Hematopoietic multipotent progenitor cell treated with erythropoietin and hydrocortisone succinate and interleukin-3 and kit ligand, for 17 days (in vitro differentiated cells): ENCODE measurements at places on chromosomes 3 and 15.
A peak's percentile ranks its signal among the peaks of the same experiment; 100 is the strongest.

GRCh38 chr3:164393171-164393570 lies 685.1 kb downstream of the SI start:
- DNase-seq = no peak

DNA sequence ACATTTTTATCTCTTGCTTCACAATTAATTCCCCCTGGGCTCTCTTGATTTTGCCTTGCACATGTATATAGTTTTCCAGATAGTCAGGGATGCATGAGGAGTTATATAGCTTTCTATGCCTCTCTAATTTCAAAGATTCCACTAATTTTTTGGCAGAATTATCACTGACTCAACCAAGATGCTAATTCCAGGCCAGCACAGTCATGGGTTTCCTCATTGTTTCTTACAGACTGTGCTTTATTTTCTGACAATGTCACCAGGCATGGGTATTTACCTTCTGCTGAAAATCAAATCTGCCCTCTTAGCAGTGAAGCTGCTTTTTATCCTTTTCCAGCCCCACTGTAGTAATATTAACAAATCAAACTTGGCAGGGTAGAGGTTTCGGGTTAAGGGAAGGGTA lies 1520.6 kb upstream of the CADM2 start:
- DNase-seq = no peak

GRCh38 chr15:41603941-41604911 lies 45.2 kb downstream of the TYRO3 start:
- DNase-seq = peak; percentile 13

- no peak for DNase-seq
Observed at GRCh38 chr3:38021196-38021595, 8.2 kb downstream of the PLCD1 start.

GRCh38 chr3:58560771-58561311 lies 16.4 kb downstream of the FAM107A start:
- no peak for DNase-seq

GRCh38 chr3:45016916-45017315 lies 9.2 kb upstream of the CLEC3B start:
- DNase-seq = no peak

GRCh38 chr3:44419116-44419922 lies 58.2 kb downstream of the ZNF445 start:
- no peak for DNase-seq

- DNase-seq = peak; percentile 48
Observed at GRCh38 chr3:38004415-38005075, 14.0 kb downstream of the VILL start.

DNA sequence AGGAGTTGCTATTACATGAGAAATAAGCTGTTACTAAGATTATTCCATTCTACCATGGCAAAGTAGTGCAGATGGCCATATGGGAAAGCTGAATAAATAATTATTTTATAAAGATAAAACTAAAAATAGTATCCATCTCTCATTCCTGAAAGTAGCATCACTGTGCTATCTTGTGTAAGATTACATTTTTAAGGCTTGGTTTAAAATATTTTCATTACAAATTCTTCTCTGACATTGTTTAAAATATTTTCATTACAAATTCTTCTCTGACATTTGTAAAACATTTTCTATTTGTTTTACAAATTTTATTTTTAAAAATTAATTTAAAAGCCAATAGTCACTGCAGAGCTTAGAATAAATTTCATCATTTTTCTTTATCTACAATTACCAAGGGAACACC lies 665.5 kb upstream of the NAALADL2 start:
- no peak for DNase-seq

DNA sequence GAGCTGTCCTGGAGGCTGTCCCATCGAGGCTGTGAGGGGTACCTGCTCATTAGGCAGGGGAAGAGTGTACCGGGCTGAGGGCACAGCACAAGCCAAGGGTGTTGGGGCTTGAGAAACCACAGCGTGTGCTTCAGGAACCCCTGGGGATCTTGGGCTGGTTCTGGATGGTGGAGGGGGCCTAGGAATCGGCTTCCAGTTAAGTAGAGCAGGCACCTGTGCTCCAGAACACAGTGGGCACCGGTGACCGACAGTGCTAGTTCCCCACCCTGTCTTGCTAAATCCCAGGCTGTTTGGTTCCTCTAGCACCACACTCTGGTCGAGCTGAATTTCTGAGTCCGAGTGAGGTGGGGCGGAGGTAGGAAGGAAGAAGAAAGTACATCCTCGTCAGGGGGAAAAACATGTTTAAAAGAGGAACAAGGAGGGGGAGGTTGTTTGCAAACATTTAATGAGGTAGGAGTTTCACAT lies 29.1 kb downstream of the SLC6A6 start:
- no peak for DNase-seq

DNA sequence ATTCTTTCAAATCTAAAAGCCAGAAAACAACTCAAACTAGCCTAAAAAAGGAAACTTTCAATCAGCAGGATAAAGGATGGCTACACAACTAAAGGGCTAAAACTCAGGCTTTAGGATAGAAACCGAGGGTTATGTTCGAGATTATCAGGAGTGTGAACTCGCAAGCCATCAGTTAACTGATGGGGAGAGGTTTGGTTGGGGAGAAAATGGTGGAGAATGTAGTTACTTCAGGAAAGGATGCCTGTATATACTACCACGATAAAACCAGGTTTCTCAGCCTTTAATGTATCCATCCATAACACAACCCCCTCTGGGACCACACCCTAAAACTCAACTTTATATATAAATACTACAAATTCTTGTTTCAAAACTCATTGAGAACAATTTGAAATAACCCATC lies 22.2 kb downstream of the TRA2B start:
- no peak for DNase-seq

DNA sequence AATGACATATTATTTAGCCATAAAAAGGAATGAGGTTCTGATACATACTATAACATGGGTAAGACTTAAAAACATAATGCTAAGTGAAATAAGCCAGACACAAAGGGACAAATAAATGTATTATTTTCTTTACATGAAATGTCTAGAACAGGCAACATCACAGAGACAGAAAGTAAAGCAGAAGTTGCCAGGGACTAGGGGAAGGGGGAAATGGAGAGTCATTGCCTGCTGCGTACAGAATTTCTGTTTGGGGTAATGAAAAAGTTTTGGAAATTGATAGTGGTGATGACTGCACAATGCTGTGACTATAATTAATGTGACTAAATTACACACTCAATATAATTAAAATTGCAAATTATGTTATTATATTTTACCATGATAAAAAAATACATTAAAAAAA lies 99.9 kb downstream of the ANO10 start:
- no peak for DNase-seq

GRCh38 chr3:30344288-30344687 lies 262.1 kb upstream of the TGFBR2 start:
- DNase-seq = no peak

DNA sequence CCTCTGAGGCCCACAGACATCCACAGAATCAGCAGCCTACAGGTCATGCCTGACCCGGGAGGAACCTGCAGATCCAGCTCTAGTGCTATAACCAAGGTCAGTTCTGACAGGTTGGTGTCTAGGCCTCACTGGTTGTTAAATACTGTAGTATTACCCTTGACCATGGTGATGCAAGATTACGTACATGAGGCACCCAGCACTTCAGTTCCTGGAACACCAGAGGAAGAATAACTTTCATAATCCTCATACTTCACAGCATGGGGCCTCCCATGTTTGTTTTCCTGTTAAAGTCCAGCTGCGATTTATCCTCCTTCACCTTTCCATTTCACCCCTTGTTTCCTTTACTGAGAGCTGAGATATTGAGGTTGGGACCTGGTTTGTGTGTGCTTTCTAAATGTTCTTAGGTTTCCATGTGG lies 34.4 kb upstream of the GLCE start:
- no peak for DNase-seq

GRCh38 chr3:190502946-190503345 lies 10.9 kb upstream of the IL1RAP start:
- no peak for DNase-seq

DNA sequence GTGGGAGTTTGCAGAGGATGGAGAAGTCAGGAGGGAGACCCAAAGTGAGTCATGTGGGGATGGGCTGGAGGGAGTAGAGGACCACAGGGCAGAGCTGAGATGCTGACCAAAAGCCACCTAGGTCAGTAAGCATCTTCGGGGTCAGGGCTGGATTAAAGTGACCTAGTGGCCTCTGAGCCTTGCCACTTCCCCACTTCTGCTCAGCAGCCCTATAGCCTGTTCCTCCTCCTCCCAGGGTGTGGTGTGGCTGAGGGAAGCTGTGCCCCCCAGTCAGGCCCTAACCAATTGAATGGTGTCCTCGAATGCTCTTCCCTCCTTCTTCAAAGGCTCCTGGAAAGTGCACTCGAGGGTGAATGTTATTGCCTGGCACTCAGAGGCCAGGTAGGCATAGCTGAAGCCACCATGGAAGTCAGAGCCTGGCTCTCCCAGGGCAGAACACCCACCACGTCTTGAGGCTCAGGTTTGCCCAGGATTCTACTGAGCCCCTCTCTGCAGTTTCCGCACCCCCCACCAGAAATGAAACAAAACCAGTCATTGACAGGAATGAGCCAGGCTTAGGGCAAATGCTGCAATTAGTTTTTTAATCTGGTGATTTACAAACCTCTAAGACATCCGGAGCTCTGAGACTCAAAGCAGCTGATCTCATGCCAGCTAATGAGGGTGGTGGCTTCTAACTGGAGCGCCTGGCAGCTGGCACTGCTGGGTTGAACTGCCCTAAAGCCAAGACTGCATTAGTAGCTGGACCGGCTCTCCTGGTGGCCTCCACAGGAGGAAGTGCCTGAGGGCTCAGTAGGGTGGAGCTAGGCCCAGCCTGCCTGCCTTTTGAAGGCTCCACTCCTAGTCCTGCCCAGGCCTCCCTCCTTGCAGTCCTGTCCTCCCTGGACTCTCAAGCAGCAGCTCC lies 26.0 kb upstream of the VIPR1 start:
- DNase-seq = no peak

- no peak for DNase-seq
Observed at GRCh38 chr3:122535964-122536631, 21.4 kb upstream of the KPNA1 start.

DNA sequence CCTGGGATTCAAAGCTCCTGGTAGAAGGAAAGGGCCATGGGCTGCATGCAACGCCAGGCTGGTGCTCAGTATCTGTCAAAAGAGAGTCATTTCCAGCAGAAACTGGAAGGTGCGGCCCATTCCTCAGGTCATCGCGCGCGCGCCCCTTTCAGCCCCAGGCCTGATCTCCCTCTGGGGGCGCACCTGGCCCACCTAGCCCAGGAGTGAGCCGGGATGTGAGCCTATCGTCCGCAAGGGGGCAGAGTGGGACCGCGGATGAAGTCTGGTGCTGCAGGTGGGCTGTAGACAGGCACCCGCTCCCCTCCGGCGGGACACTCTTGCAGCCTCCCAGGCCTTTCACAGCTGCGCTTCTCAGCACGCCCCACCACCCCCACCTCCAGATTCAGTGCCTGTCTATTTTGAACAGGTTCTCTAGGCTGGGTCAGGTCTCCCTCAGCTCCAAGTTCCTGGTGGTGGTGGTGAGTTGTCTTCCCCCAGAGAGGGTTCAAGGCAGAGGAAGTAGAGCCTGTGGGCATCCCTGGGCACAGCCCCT lies 5.8 kb upstream of the RPL29 start:
- peak; percentile 81 for DNase-seq

DNA sequence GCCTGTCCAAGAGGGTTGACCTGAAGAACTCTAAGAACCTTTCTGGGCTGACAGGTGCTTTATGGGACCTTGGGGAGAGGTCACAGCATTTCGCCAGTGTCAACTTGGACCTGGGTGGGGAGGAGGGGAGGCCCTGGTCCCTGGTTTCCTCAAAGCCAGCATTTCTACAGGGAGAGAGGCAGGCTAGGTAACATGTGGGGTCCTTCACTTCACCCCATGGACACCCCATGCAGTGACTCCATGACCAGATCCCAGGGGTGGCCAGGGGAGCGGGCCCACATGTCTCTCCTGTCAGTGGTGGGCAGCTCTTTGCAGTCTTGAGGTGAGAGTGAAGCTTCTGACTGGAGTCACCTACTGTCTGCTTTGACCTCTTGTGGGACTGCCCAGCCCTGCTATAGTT lies 35.8 kb downstream of the GOLGA6L10 start:
- DNase-seq = no peak

- no peak for DNase-seq
Observed at GRCh38 chr15:72706266-72706665, 20.3 kb downstream of the BBS4 start.

- no peak for DNase-seq
Observed at GRCh38 chr3:51024765-51025632, 350.3 kb downstream of the DOCK3 start.

GRCh38 chr3:166752214-166752613 lies 627.9 kb downstream of the ZBBX start:
- no peak for DNase-seq

DNA sequence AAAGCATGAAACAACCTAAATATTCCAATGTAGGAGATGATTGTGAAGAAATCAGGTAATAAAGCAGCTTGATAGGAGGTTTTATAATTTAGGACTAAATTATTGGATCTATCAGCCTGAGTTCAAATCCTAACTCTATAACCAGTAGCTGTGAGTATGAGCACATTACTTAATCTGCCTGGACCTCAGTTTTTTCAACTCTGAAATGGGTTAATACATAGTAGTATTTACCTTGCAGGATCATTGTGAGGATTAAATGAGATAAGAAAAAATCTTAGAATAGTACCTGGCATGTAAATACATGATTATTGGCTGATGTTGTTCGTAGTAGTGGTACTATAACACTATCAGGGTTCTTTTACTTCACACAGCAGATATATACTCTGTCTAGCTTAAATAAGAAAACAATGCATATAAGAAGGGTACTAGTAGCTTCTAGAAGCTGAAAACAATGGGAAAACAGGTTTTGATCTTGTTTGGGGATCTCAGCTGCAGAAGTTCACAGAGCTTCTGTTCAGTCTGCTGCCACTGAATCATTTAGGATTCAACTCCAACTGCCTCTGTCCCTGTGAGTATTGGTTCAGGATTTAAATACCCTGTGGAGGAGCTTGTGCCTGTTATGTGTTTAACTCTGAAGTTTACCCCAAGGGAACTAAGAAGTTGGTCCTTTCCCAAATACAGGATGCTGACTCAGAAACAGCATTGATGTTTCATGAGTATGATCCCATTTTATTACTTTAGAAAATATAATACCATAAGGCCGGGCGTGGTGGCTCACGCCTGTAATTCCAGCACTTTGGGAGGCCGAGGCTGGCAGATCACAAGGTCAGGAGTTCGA lies 34.2 kb downstream of the KAT2B start:
- no peak for DNase-seq

DNA sequence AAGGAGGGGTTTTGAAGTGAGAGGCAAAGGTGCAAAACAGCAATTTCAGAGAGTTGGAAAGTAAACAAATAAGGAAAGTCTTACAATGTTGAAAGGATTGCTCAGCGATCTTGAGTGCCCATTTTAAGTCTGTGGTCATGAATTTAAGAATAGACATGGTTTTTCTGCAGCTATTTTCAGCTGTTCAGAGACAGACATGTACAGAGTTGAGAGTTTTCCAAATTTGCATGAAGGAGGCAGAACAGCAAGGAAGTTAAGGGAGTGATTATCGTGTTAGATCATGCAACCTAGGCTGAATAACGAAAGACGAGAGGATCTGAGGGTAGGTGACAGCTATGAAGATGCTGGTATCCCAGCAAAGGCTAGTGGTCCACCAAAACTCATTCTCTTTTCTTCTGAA lies 37.2 kb downstream of the DET1 start:
- DNase-seq = no peak

- DNase-seq = no peak
Observed at GRCh38 chr3:37498126-37499039, 324.0 kb upstream of the LRRFIP2 start.

GRCh38 chr3:187935623-187936156 lies 190.4 kb upstream of the BCL6 start:
- no peak for DNase-seq

GRCh38 chr15:95470997-95471689 lies 859.4 kb upstream of the NR2F2 start:
- no peak for DNase-seq
